Common myeloid progenitor, CD34-positive (primary cell): ENCODE measurements at places on chromosomes 4 and X.
A peak's percentile ranks its signal among the peaks of the same experiment; 100 is the strongest.

DNA sequence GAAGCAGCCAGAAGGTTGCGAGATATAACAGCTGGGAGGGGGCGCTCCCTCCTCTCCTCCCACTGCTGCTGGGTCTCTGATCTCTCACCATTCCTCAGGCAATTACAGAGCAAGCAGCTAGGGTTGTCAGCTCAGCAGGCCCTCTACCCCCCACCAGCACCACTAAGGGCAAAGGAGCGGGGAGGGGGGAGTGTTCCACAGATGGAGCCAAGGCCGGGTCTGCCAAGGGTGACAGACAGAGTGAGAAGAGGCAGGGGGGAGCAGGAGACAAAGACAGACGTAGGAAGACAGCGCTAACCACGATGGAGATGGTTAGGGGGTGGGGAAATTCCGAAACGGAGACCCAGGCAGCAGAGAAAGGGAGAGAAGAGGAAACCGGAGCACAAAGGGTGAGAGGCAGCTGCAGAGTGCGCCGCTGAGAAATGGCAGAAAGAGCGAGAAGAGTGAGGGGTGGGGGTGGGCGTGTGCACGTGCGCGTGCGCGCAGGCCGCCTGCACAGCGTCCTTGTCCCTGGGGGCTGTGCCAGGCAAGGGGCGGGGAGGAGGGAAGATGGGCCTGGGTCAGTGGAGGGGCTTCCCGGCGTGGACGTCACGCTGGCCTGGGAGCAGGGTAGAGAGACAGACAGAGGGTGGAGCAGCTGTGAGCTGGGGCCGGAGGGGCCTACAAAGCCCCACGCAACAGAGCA is 6.9 kb downstream of the L1CAM start:
- DNase-seq: no peak

- DNase-seq: no peak
These were observed 16.0 kb upstream of the USP46 start for GRCh38 chr4:52675111-52675510.

GRCh38 chrX:144730471-144730870 is 516.8 kb upstream of the SPANXN1 start:
- DNase-seq: no peak

GRCh38 chr4:1592709-1593417 is 91.2 kb downstream of the FAM53A start:
- no peak for DNase-seq

GRCh38 chrX:134601240-134601765 is 57.0 kb downstream of the PLAC1 start:
- no peak for DNase-seq

GRCh38 chr4:61559396-61559795 is 359.3 kb downstream of the ADGRL3 start:
- DNase-seq: no peak

DNA sequence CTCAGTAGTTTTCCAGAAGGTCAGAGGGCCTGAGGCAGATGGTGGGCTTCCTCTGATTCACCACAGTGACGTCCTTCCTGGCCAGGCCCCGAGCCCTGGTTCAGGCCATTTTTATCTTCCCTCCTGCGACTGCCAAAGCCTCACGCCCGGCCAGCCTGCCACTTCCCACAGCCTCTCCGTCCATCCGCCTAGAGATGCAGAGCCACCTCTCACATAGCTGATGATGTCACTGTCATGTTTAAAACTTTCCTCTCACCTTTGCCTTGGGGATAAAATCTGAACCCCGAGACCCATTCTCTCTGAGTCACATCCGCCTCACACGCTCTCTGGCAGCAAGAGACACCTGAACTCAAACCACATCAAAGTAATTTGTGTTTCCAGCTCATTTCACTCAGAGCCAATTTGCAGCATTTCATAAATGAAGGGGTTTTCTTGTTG is 175.3 kb downstream of the QDPR start:
- no peak for DNase-seq

DNA sequence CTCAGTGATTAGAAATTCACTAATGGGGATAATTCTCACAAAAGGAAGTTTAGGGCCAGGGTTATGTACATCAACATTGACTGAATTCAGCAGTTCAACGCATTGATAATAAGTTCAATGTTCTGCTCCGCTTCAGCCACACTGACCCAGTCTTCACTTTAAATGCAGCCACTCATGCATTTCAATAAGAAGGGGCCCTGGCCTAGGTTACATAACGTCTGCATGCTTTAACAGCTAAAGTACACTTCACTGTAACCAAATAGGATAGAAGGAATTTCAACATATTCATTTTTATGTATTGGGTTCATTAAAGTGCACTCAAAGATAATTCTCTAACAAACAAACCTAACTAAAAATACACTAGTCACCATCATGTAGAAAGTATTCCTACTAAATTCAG is 12.8 kb upstream of the TSPAN7 start:
- no peak for DNase-seq

DNA sequence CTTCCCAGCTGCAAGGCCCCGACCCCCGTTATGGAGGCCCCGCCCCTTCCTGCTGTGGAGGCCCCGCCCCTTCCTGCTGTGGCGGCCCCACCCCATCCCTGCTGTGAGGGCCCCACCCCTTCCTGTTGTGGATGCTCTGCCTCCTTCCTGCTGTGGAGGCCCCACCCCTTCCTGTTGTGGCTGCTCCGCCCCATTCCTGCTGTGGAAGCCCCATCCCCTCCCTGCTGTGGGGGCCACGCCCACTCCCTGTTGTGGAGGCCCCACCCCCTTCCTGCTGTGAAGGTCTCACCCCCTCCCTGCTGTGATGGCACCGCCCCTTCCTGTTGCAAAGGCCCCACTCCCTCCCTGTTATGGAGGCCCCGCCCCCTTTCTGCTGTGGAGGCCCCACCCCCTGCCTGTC is 104.9 kb upstream of the PSAPL1 start:
- DNase-seq: peak; percentile 31

GRCh38 chr4:2615821-2616220 is 79.4 kb downstream of the FAM193A start:
- DNase-seq: no peak

GRCh38 chrX:14095702-14096101 is 66.0 kb upstream of the GEMIN8 start:
- peak; percentile 67 for DNase-seq

- no peak for DNase-seq
These were observed 30.2 kb downstream of the PPP2R3B start for GRCh38 chrX:356385-357034.

GRCh38 chr4:2786794-2787229 is 6.1 kb upstream of the SH3BP2 start:
- DNase-seq: no peak

GRCh38 chr4:185205697-185206342 is 2.0 kb upstream of the CFAP97 start:
- no peak for DNase-seq

DNA sequence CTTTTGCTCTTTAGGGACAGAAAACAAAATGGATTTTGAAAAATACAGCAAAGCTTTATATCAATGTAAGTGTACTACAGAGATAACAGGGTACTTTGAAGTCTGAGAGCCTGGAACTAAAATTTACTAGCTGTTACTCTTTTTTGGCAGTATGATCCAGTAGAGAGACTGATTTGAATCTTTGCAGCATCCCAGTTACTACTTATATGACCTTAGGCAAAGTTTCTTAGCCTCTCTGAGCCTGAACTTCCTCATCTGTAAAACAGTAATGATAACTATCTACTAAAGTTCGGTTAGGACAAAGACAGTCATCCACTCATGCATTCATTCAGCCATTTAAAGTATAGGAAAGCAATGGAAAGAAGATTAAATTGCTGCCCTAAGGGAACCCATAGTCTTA is 10.1 kb downstream of the BRWD3 start:
- DNase-seq: no peak

GRCh38 chrX:619451-619811 is 11.2 kb upstream of the SHOX start:
- DNase-seq: no peak

DNA sequence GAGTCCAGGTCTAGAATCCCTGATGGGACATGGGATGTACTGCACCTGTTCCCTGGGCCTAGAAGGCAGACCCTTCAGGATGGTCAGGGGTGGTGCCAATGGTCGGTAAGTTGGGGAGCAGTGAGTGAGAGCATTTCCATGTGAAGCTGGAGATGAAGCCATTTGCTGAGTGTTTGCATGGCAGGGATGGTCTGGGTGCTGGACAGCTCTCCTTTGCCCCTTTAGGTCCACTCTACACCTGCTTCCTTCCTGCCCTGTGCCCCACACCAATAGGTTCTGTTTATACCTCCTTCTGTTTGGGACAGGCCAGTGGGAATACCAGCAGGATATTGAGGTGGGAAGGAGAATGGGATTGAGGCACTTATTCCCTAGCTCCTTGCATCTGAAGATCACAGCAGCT is 181.3 kb downstream of the STK32B start:
- no peak for DNase-seq

- no peak for DNase-seq
These were observed 249.4 kb upstream of the HTR2C start for GRCh38 chrX:114334473-114334982.

DNA sequence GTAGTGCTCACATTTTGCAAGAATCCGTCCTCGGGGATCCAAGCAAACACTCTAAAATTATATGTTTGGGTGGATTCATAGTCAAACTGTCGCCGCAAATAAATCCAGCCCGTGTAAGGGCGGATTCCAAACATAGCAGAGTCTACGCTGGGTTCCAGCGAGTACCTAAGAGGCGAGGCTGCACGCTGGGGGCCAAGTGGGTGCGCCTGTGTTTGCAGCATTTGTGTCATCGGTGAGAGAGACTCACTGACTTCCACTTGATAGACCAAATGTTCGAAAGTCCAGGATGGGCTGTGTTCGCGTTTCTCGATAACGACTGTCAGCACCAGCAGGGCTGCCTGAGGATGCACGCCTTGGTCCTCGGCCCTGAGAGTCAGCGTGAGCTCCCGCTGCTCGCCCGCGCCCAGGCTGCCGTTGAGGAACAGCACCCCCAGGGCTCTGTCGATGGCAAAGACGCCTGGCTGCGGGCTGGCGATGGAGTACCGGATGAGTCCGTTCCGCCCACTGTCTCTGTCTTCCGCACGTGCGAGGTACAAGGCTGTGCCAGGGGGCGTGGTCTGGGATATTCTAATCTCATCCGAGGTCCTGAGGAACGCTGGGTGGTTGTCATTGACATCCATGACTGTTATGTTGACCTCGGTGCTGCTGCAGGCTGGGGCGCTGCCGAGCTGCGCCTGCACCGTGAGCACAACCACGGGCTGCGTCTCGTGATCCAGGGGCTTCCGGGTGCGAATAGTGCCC is 158.7 kb downstream of the DCHS2 start:
- DNase-seq: peak; percentile 59
